CD4-positive, alpha-beta memory T cell (primary cell): ENCODE measurements at places on chromosomes 12 and 14.
A peak's percentile ranks its signal among the peaks of the same experiment; 100 is the strongest.

- H3K4me3 ChIP-seq: no peak overlapping the region
- H3K27me3 ChIP-seq: no peaks in the 10 kb centered on the region
- H3K27ac ChIP-seq: no peak overlapping the region
- H3K4me1 ChIP-seq: no peaks in the 10 kb centered on the region
- H3K36me3 ChIP-seq: no peaks in the 10 kb centered on the region
- no peak for DNase-seq
Measured at GRCh38 chr14:91089958-91090535, 23.8 kb upstream of the DGLUCY start.

- H3K4me3 ChIP-seq: peak within 1 kb of the TSS; percentile 28
- no peaks in the 10 kb centered on the region for H3K36me3 ChIP-seq
- peaks cover 16% of the 10 kb centered on the region for H3K27me3 ChIP-seq
- peaks cover 7% of the 10 kb centered on the region for H3K4me1 ChIP-seq
- no peak within 1 kb of the TSS for H3K27ac ChIP-seq
- no peak for DNase-seq
Measured at GRCh38 chr12:6200256-6201212, at the start of gene CD9. TSS of gene CD9 (plus strand) at chr12:6200400. CDS start at chr12:6200500, 100 bp downstream.

DNA sequence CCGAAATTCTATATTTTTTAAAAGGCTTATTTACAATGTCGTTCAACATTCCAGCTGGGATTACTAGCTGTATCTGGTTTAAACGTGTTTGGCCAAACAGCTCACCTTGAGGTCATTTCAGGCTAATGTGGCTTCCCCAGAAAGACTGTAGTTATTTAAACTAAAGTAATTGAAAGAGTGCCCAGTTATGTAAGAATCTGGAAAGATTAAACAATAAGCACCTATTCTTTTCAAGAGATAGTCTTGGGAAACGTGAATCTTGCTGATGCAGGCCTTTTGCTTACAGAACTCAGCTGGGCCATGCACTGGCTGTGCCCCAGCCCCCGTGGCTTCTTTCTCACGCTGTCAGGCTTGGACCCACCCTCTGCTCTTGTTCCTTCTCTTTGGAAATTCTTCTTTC is 24.4 kb downstream of the GLRX5 start:
- H3K4me3 ChIP-seq: no peak overlapping the region
- DNase-seq: no peak
- no peaks in the 10 kb centered on the region for H3K27me3 ChIP-seq
- no peaks in the 10 kb centered on the region for H3K4me1 ChIP-seq
- no peak overlapping the region for H3K27ac ChIP-seq

DNA sequence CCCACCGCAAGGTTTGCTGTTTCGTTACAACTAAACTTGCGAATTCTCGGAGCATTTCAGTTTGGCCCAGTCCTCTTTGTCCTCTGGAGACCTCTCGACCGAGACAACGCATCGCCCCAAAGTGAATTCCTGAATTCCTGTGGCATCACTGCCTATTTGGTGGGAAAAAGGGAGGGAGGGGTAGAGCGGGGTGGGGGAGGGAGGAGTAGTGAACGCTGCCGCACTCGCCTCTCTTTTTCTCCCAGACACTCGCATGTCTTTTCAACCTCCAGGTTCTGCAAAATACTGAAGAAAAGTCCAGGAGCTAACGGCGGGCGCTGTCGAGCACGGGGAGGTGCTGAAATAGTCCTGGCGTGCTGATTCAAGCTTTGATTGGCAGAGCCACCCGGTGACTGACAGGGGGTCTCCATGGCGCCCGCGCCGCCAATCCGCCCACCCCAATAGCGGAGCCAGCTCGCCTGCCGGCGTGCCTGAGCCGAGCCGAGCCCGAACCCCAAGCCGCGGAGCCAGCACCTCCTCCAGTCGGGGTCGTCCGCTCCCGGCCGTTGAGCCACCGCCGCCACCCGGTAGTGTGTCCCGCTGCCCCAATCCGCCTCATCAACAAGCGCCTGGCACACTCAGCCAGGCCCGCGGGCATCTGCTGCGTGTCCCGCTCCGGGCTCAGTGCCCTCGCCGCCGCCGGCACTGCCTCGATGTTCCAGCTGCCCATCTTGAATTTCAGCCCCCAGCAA is at the start of gene SIX6:
Gene SIX6, plus strand, starts transcription at position 440 of the 731 bp plus-strand sequence. Its CDS starts 253 bp downstream, at position 693.
- no peak for DNase-seq
- peaks cover 56% of the 10 kb centered on the region for H3K27me3 ChIP-seq
- H3K4me3 ChIP-seq: no peak within 1 kb of the TSS
- H3K27ac ChIP-seq: no peak within 1 kb of the TSS
- H3K36me3 ChIP-seq: no peaks in the 10 kb centered on the region

DNA sequence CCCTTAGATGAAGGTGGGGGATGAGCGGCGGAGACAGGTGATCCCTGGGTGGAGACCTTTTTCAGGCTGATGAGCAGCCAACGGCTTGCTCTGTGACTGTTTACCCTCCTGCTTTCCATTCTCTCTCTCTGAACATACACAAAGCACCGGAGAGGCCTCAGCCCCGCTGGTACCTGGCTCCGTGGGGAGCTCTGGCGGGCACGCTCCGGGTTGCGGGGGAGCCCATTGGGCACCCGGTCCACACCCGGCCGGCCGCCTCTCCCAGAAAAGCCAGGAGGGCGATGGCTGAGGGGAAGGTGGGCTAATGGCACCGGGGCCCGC is 545 bp downstream of the SMARCC2 start:
- peaks cover 28% of the 10 kb centered on the region for H3K36me3 ChIP-seq
- H3K4me3 ChIP-seq: peak overlapping the region; percentile 67
- H3K4me1 ChIP-seq: peaks cover 24% of the 10 kb centered on the region
- H3K27me3 ChIP-seq: no peaks in the 10 kb centered on the region
- H3K27ac ChIP-seq: peak overlapping the region; percentile 91

- no peak overlapping the region for H3K27ac ChIP-seq
- DNase-seq: no peak
- no peaks in the 10 kb centered on the region for H3K36me3 ChIP-seq
- no peaks in the 10 kb centered on the region for H3K27me3 ChIP-seq
- peaks cover 4% of the 10 kb centered on the region for H3K4me1 ChIP-seq
- H3K4me3 ChIP-seq: no peak overlapping the region
Measured at GRCh38 chr12:50006280-50006679, 19.0 kb downstream of the RACGAP1 start.

DNA sequence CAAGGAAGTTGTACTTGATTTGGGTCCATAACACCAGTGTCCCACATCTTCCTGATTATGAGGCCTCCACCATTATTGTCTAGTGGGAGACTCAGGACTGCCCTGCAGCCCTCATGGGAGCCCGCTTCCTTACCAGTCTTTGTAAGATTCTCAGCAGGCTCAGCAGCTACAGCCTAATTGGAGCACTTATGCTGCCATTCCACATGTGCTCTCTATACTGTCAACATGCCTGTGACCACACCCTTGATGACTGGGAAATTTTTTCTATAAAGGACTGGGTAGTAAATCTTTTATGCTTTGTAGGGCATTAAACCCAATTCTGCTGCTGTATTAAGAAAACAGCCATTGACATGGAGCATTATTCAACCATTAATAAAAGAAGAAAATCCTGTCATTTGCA is 145.5 kb upstream of the IGF1 start:
- H3K27me3 ChIP-seq: no peaks in the 10 kb centered on the region
- H3K36me3 ChIP-seq: no peaks in the 10 kb centered on the region
- H3K27ac ChIP-seq: no peak overlapping the region
- H3K4me3 ChIP-seq: no peak overlapping the region
- no peaks in the 10 kb centered on the region for H3K4me1 ChIP-seq

- H3K27ac ChIP-seq: no peak overlapping the region
- H3K36me3 ChIP-seq: no peaks in the 10 kb centered on the region
- DNase-seq: no peak
- H3K4me1 ChIP-seq: peaks cover 21% of the 10 kb centered on the region
Measured at GRCh38 chr12:107474639-107475539, 210.7 kb upstream of the PWP1 start.

GRCh38 chr14:54792288-54792687 is 110.3 kb downstream of the GCH1 start:
- no peak overlapping the region for H3K27ac ChIP-seq
- H3K4me1 ChIP-seq: no peaks in the 10 kb centered on the region
- H3K36me3 ChIP-seq: no peaks in the 10 kb centered on the region
- no peak overlapping the region for H3K4me3 ChIP-seq
- no peak for DNase-seq

- H3K27ac ChIP-seq: peak overlapping the region; percentile 81
- H3K4me3 ChIP-seq: peak overlapping the region; percentile 73
- no peaks in the 10 kb centered on the region for H3K27me3 ChIP-seq
- DNase-seq: peak; percentile 94
- peaks cover 69% of the 10 kb centered on the region for H3K4me1 ChIP-seq
Measured at GRCh38 chr14:100067971-100068959, 3.0 kb downstream of the EVL start.

DNA sequence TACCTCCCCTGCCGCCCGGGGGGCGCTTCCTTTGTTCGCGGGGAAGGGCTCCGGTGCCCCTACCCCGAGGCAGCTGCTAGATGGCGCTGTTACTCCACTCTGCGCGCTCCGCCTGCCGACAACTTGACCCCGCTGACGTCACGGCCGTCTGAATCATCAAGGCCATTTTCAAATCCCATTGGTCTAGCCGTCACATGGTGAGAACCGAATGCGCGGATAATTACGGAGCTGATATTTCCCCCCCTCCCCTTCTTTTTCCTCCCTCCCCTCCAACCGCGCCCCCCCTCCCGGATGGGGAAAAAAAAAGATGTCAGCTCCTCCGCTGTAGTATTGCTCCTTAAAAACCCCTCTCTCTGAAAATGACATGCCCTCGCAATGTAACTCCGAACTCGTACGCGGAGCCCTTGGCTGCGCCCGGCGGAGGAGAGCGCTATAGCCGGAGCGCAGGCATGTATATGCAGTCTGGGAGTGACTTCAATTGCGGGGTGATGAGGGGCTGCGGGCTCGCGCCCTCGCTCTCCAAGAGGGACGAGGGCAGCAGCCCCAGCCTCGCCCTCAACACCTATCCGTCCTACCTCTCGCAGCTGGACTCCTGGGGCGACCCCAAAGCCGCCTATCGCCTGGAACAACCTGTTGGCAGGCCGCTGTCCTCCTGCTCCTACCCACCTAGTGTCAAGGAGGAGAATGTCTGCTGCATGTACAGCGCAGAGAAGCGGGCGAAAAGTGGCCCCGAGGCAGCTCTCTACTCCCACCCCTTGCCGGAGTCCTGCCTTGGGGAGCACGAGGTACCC is at the start of gene HOXC10:
Gene HOXC10, plus strand, starts transcription at position 246 of the 791 bp plus-strand sequence. Its CDS starts 114 bp downstream, at position 360.
- H3K27me3 ChIP-seq: peaks cover 94% of the 10 kb centered on the region
- H3K4me1 ChIP-seq: peaks cover 36% of the 10 kb centered on the region
- H3K27ac ChIP-seq: no peak within 1 kb of the TSS
- H3K36me3 ChIP-seq: no peaks in the 10 kb centered on the region
- no peak within 1 kb of the TSS for H3K4me3 ChIP-seq

GRCh38 chr14:66099451-66099850 is 386.7 kb upstream of the CCDC196 start:
- H3K27me3 ChIP-seq: no peaks in the 10 kb centered on the region
- no peak overlapping the region for H3K4me3 ChIP-seq
- H3K27ac ChIP-seq: no peak overlapping the region
- no peaks in the 10 kb centered on the region for H3K4me1 ChIP-seq
- no peaks in the 10 kb centered on the region for H3K36me3 ChIP-seq

GRCh38 chr12:94829552-94829951 is 173.9 kb downstream of the NDUFA12 start:
- no peaks in the 10 kb centered on the region for H3K4me1 ChIP-seq
- no peaks in the 10 kb centered on the region for H3K36me3 ChIP-seq
- DNase-seq: no peak
- H3K27ac ChIP-seq: no peak overlapping the region

- DNase-seq: no peak
- H3K36me3 ChIP-seq: no peaks in the 10 kb centered on the region
- no peaks in the 10 kb centered on the region for H3K27me3 ChIP-seq
- H3K4me3 ChIP-seq: no peak overlapping the region
- no peak overlapping the region for H3K27ac ChIP-seq
Measured at GRCh38 chr14:37900561-37900960, 305.1 kb downstream of the TTC6 start.

GRCh38 chr12:11853126-11853525 is 203.7 kb downstream of the ETV6 start:
- no peak for DNase-seq
- peaks cover 14% of the 10 kb centered on the region for H3K36me3 ChIP-seq
- no peaks in the 10 kb centered on the region for H3K4me1 ChIP-seq
- no peak overlapping the region for H3K27ac ChIP-seq
- no peak overlapping the region for H3K4me3 ChIP-seq

DNA sequence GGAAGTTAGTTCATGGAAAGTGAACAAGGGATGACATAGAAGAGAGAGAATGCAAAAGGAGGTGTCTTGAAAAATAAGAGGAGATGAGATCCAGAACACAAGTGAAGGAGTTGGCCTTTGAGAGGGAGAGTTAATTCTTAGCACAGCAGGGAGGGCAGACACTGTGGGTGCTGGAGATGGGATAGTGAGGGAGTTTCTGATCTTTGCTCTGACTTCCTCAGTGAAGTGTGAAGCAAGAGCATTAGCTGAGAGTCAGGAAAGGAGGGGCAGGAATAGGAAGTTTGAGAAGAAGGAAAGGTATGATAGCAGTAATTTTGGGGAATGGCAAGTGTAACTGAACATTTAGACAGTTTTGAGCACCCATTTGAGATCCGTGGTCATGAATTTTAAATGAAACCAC is 75.8 kb upstream of the COCH start:
- H3K27me3 ChIP-seq: no peaks in the 10 kb centered on the region
- H3K4me1 ChIP-seq: no peaks in the 10 kb centered on the region
- H3K36me3 ChIP-seq: no peaks in the 10 kb centered on the region
- no peak for DNase-seq

DNA sequence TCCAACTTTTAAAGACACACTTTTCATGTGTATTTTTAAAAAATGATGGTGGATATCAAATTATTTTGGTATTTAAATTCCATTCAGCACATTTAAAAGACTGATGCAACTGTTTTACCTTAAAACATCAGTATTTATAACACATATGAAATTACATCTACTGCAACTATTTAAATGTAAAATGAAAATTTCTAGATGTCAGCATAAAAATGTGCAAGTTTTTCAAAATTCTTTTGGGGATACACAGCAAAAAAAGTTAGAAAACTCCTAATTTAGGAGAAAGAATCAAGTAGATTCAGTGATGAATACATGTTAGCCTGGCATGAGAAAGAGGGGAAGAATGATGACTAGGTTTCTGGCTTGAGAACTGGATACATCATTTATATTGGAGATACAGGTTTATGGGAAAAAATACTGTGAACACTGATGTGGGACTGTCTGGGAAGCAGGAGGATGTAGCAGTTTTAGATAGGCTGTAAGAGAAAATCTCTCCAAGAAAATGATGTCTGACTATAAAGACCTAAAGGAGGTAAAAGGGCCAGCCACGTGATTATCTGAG is 9.2 kb downstream of the SOS2 start:
- H3K27me3 ChIP-seq: no peaks in the 10 kb centered on the region
- no peak for DNase-seq
- H3K36me3 ChIP-seq: no peaks in the 10 kb centered on the region
- H3K4me1 ChIP-seq: peaks cover 26% of the 10 kb centered on the region
- H3K4me3 ChIP-seq: no peak overlapping the region

DNA sequence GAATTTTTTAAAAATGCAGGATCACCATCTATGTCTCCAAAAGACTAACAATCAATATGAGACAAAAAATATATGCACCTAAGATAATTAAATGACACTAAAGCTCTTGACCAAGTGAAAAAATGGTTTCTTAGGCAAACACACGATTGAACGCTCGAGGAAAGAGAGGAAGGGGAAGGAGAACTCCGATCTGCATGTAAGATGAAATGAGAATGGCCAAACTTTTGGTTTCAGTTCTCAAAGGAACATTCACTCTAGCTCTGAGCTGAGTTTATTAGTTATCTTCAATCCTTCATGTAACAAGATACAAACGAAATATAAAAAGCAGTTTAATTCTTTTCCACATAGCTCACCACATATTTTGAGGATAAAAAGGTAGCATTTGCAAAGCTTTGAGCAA is 2.8 kb downstream of the DYRK4 start:
- no peak for DNase-seq
- no peaks in the 10 kb centered on the region for H3K4me1 ChIP-seq
- no peaks in the 10 kb centered on the region for H3K27me3 ChIP-seq
- no peak overlapping the region for H3K4me3 ChIP-seq
- no peaks in the 10 kb centered on the region for H3K36me3 ChIP-seq

- no peak overlapping the region for H3K27ac ChIP-seq
- no peak overlapping the region for H3K4me3 ChIP-seq
- H3K4me1 ChIP-seq: no peaks in the 10 kb centered on the region
- H3K27me3 ChIP-seq: no peaks in the 10 kb centered on the region
Measured at GRCh38 chr14:100025111-100025510, 40.1 kb upstream of the EVL start.
